Activated naive CD8-positive, alpha-beta T cell treated with anti-CD3 and anti-CD28 coated beads, Interleukin-2, amount 10 ng/mL, durations not matched to agents 7 days and 5 days (primary cell): ENCODE measurements at places on chromosomes 1 and 21. TPM values are rescaled to one million over a fixed set of nuclear protein-coding genes. Genes with fewer than 3 reads are reported as not detected.

The CAMK2N1 gene
- total RNA-seq = 2.8 TPM

The UBIAD1 gene
- 26.5 TPM for total RNA-seq

The LCE1F gene
- not detected for total RNA-seq

The TTC4 gene
- 19.6 TPM for total RNA-seq

The MCOLN3 gene
- 2.2 TPM for total RNA-seq

DNA sequence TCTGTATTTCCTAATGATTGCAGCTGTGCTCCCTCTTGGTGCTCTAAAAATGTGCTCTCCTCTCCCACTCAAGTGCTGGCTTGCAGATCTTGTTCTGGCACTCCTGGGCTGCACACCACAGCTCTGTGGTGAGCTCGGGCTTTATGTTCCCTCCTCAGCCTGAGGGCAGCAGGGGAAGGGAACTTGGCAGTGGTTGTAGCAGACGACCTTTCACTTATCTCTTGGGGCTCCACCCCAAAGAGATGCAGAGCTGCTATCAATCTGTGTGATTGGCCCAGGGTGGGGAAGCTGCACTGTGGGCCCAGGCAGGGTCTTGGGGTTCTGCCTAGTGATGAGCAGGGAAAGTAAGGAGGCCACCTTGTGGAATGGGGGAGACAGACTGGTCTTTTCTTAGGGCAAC lies 143.5 kb upstream of the GORAB start:
- H3K36me3 ChIP-seq = no peaks in the 10 kb centered on the region
- no peak for DNase-seq
- H3K4me3 ChIP-seq = no peak overlapping the region
- H3K4me1 ChIP-seq = no peaks in the 10 kb centered on the region
- peaks cover 2% of the 10 kb centered on the region for H3K27me3 ChIP-seq

- peaks cover 29% of the 10 kb centered on the region for H3K4me1 ChIP-seq
- H3K36me3 ChIP-seq = peaks cover 13% of the 10 kb centered on the region
- no peak for DNase-seq
These were observed 87.9 kb downstream of the SSBP3 start for GRCh38 chr1:54318246-54318814.

DNA sequence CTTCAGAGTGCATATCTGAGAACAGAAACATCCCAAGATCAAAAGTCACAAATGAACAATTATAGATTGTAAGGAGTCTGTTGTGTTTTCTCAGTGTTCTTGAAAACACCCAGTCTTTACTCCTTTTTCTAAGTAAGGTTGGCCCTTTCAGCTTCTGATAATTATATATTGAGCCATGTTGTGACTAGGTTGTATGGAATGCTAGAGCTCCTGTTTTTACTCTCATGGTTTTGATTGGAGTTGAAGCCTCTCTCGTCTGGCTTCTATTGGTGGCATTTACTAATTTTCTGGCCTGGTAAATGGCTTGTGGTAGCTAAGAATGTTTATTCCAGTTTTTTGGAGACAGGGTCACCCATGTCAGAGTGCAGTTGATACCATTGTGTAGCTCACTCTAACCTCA lies 84.7 kb downstream of the NDUFS5 start:
- DNase-seq = no peak
- H3K27me3 ChIP-seq = no peaks in the 10 kb centered on the region
- H3K36me3 ChIP-seq = no peaks in the 10 kb centered on the region
- H3K27ac ChIP-seq = no peak overlapping the region
- no peak overlapping the region for H3K4me3 ChIP-seq

- H3K4me3 ChIP-seq = no peak overlapping the region
- H3K27ac ChIP-seq = no peak overlapping the region
- peaks cover 16% of the 10 kb centered on the region for H3K4me1 ChIP-seq
- peaks cover under 1% of the 10 kb centered on the region for H3K36me3 ChIP-seq
These were observed 103.5 kb downstream of the SIK1 start for GRCh38 chr21:43323244-43324005.

DNA sequence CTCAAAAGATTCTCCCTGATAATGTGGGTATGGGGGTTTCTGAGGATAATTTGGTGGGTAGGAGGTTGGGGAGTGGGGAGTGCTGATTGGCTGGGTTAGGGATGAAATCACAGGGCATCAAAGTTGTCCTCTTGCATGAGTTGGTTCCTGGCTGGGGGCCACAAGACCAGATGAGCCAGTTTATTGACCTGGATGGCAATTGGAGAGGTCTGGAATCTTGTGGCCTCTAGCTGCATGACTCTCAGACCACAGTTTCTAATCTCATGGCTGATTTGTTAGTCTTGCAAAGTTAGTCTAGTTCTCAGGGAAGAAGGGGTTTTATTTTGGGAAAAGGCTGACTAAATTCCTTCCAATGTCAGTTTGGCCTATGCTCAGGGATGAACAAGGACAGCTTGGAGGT lies 3.3 kb upstream of the GBP1 start:
- H3K4me3 ChIP-seq = no peak overlapping the region
- H3K27ac ChIP-seq = peak overlapping the region; percentile 32
- no peaks in the 10 kb centered on the region for H3K27me3 ChIP-seq
- no peak for DNase-seq
- peaks cover 25% of the 10 kb centered on the region for H3K36me3 ChIP-seq

- peaks cover 9% of the 10 kb centered on the region for H3K4me1 ChIP-seq
- no peak for DNase-seq
- peak overlapping the region; percentile 27 for H3K27ac ChIP-seq
- H3K4me3 ChIP-seq = no peak overlapping the region
These were observed 26.2 kb upstream of the ZC3H12A start for GRCh38 chr1:37448185-37448584.

DNA sequence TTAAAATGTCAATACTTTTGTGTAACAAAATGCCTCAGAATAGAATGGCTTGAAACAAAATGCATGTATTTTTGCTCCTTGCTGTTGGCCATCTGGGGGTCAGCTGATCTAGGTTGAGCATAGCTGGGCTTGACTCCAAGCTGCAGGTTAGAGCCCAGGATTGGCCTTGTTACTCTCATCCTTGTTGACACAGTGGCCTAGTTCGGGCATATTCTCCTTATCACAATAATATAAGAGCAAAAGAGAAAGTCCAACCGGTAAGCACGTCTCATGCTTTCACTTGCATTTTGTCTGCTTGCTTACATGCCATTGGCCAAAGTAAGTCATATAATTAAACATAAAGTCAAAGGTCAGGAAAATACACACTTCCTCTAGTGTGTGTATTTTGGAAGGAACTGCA lies 456.2 kb downstream of the KCNT2 start:
- no peaks in the 10 kb centered on the region for H3K27me3 ChIP-seq
- H3K27ac ChIP-seq = no peak overlapping the region
- no peaks in the 10 kb centered on the region for H3K4me1 ChIP-seq
- no peak for DNase-seq
- H3K4me3 ChIP-seq = no peak overlapping the region

DNA sequence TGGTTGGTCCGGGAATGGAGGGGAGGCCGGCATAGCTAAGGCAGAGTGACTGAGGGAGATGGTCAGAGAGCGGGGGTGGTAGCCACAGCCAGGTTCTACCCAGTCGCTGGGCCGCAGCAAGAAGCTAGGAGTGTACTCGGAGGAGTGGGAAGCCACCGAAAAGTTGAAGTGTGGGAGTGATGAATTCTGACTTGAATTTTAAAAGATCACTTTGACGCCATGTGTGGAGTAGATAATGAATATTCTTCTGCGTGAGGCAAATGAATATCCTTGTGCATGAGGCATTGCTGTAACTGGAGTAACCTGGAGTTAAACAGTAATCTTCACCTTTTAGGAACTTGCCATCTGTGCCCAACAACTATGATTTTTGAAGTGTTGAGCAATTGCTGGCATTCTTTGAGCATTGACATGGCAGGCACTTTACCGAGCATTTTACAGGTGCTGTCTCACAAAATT lies 6.9 kb downstream of the CTPS1 start:
- H3K4me3 ChIP-seq = no peak overlapping the region
- no peaks in the 10 kb centered on the region for H3K27me3 ChIP-seq
- no peak overlapping the region for H3K27ac ChIP-seq
- peaks cover 22% of the 10 kb centered on the region for H3K4me1 ChIP-seq
- peaks cover 40% of the 10 kb centered on the region for H3K36me3 ChIP-seq
- DNase-seq = no peak

DNA sequence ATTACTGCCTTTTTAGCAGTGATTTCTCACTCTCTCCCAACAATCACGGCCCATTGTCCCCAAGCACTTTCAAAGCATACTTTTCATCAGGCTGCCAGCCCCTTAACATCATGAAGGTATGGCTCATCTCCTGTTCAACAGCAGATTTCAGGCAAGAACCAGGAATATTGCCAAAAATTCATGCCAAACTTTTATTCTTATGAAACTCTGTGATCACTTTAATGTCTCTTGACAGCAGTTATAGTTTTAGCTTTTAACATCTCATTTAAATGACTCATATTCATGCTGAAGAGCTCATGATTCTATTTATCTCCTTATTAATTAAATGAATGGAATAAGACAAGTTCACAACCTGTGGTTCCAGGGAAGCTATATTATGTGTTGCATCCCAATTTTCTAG lies 235.1 kb downstream of the GRIK1 start:
- no peak for DNase-seq
- no peaks in the 10 kb centered on the region for H3K4me1 ChIP-seq
- no peak overlapping the region for H3K4me3 ChIP-seq
- H3K27me3 ChIP-seq = peaks cover 8% of the 10 kb centered on the region
- H3K27ac ChIP-seq = no peak overlapping the region

- no peak for DNase-seq
- no peak overlapping the region for H3K27ac ChIP-seq
- H3K27me3 ChIP-seq = no peaks in the 10 kb centered on the region
- H3K4me1 ChIP-seq = no peaks in the 10 kb centered on the region
- H3K4me3 ChIP-seq = no peak overlapping the region
These were observed 709.3 kb downstream of the KCNT2 start for GRCh38 chr1:195898924-195899323.

DNA sequence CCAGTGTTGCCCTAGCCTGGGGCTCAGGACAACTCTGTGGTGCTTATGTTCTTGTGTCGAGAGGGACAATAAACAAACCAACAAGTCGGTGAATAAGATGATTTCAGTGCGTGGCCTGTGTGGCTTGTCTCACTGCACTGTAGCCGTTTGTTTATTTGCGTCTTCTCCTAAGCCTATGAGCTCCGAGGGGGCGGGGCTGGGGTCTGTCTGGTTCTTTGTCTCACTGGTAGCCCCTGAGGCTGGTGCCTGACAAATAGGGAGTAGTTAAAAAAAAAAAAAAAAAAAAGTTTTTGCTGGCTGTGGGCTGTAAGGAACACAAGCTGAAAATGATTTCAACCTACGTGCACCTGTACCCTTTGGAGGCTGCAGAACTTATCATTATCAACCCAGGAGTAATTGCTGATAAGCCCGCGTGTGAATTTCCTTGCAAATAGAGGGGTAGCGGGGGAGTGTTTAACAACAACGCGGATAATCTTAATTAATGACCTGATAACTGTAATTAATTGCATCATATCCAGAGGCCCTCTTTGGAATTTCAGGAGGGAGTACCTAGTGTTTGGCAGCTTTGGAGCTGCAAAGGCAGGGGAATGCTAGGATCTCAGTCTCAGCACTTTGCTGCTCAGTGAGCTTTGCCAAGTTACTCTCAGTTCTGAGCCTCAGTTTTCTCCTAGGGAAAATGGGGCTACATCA lies 925 bp upstream of the ARHGEF10L start:
- H3K27me3 ChIP-seq = peaks cover 44% of the 10 kb centered on the region
- no peak overlapping the region for H3K4me3 ChIP-seq
- H3K27ac ChIP-seq = no peak overlapping the region
- DNase-seq = no peak

DNA sequence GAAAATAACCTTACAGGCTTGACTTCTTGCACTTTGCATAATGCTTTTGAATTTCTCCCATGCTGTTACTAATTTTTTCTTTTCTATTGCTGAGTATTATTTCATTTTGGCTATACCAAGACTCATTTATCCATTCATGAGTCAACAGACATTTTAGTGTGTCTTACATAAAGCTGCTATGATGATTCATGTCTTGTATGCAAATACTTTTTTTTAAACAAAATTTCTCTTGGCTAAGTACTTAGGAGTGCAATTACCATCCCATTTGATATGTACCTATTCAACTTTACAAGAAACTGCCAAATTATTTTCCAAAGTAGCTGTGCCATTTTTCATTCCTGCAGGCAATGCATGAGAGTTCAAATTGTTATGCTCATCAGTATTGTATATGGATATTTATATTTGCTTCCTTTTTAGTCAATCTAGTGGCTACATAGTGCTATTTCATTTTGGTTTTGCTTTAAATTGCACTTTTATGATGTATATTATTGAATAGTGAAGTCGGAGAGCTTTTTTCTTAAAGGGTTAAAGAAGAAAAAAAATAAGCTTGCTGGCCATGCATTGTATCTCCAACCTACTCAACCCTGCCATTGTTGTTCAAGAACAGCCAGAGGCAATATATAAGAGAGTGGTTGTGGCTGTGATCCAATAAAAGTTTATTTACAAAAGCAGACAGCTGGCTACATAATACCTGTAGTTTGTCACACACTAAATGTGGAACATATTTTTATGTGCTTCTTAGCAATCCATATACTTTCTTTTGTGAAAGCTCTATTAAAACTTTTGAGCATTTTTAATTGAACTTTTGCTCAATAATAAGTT lies 862.8 kb downstream of the KCNT2 start:
- H3K27me3 ChIP-seq = no peaks in the 10 kb centered on the region
- H3K36me3 ChIP-seq = no peaks in the 10 kb centered on the region
- no peak overlapping the region for H3K4me3 ChIP-seq
- H3K27ac ChIP-seq = no peak overlapping the region

DNA sequence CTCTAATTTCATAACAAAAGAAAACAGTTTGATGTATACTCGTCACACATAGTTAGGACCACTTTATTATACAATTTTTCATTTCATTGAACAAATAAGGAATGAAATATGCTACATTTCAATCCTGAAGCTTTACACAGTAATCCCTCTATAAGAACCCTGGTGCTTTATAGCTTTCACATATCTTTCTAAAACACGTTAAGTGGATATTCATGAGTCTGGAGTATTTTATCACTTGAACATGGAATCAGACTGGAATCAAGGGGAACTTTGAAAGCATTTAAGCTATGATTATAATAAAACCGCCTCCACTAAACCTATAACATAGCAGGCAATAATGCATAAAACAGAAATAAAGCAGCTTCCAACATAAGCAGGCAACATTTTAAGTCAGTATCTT lies 476.6 kb downstream of the COL11A1 start:
- no peaks in the 10 kb centered on the region for H3K36me3 ChIP-seq
- H3K27ac ChIP-seq = no peak overlapping the region
- H3K27me3 ChIP-seq = no peaks in the 10 kb centered on the region
- no peaks in the 10 kb centered on the region for H3K4me1 ChIP-seq
- H3K4me3 ChIP-seq = no peak overlapping the region

DNA sequence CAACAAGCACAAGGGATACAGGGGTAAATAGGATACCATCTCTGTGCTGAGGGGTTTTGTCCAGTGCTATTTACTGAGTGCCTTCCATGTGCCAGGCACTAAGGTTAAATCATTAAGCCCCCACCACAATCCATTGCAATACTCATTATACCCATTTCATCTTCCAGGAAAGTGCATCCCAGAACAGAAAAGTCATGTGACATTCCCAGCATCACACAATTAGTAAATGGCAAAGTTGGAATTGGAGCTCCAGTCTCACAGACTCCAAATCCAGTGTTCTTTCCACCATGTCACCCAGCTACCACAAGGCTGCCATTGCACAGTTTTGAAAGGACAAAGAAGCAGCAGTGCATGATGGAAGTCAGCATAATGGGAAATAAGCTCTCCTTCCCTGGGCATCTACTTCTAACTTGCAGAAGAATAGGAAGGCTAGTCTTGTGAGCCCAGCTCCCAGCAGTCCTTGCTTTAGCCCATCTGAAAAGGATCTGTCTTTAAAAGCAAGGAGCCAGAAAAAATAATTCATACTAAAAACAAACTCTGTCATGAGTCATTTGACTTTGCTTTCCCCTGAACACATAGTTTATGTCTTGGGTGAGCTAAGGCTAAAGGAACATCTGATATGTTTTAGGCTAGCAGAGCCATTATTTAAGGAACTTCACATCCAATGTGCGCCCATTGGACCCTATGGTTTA lies 111.4 kb upstream of the HOOK1 start:
- H3K4me1 ChIP-seq = peaks cover 7% of the 10 kb centered on the region
- H3K36me3 ChIP-seq = peaks cover 3% of the 10 kb centered on the region
- no peak overlapping the region for H3K27ac ChIP-seq
- H3K27me3 ChIP-seq = peaks cover 3% of the 10 kb centered on the region
- H3K4me3 ChIP-seq = no peak overlapping the region
- DNase-seq = no peak
